Mesenteric fat pad (tissue), 1 donor: ENCODE measurements at places on chromosomes 12 and 14. TPM values are rescaled to one million over a fixed set of nuclear protein-coding genes. Genes with fewer than 3 reads are reported as not detected.
A peak's percentile ranks its signal among the peaks of the same experiment; 100 is the strongest.

The CISTR gene
- total RNA-seq = not detected

The TAMALIN gene
- total RNA-seq = 117 TPM

The PTPN6 gene
- total RNA-seq = 47.2 TPM

The HPD gene
- 2.2 TPM for total RNA-seq

The TAS2R20 gene
- 1.5 TPM for total RNA-seq

GRCh38 chr14:61421212-61421923 lies 100.0 kb downstream of the PRKCH start:
- no peak for DNase-seq

- DNase-seq = no peak
Observed at GRCh38 chr14:94964931-94965330, 192.4 kb downstream of the DICER1 start.

- DNase-seq = no peak
Observed at GRCh38 chr12:113196990-113197389, 11.5 kb downstream of the RITA1 start.

GRCh38 chr12:104626069-104626837 lies 169.5 kb downstream of the CHST11 start:
- no peak for DNase-seq

GRCh38 chr12:31528095-31528494 lies 62.8 kb downstream of the DENND5B start:
- DNase-seq = no peak

GRCh38 chr12:111192647-111193046 lies 176.2 kb downstream of the PHETA1 start:
- DNase-seq = no peak

GRCh38 chr12:121025442-121026226 lies 9.3 kb upstream of the C12orf43 start:
- DNase-seq = no peak

DNA sequence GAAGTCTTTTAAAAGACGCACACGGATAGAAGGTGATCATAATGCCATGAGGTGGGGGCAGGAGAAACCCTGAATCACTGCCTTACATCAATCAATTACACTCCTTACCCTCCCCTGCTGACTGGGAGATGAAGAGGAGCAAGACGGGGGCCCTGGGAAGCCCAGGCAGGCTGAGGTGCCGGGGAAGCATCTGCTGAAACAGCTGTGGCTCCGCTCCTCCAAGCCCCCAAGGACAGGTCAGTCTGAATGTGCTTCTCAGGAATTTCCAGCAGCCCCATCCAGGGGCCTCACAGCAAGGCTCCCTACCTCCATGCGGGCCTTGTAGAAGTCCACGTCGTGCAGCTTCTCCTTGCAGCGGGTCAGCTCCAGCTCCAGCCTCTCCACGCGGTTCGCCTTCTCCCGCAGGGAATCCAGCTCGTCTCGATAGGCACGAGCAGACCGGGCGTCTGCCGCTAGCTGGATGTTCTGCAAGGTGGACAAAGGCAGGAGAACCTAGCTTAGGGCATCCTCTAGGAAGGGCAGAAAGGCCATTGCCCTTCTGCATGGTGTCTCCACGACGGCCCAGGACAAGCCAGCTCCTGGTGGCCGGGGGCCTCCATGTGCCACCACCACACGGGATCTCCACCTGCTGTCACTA lies 79.8 kb downstream of the CCDC88C start:
- no peak for DNase-seq

DNA sequence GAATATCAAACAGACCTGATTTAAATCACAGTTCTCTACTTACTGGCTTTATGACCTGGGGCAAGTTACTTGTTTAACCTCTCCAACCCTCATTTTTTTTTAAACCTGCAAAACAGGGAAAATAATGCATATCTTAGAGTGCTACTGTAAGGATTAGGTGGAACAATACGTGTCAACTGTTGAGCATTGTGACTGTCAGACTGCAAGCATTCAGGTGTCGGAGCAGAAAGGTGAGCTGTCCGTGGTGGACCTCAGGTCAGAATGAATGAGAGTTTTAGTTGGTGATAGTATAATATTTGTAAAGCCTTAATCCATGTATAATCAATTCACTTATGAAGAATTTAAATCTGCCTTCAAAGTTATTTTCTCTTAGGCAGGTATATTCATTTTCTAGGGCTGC lies 404.2 kb downstream of the ETNK1 start:
- no peak for DNase-seq

GRCh38 chr14:68248481-68249255 lies 429.1 kb downstream of the RAD51B start:
- DNase-seq = no peak

- DNase-seq = no peak
Observed at GRCh38 chr12:122147514-122148290, 26.3 kb downstream of the IL31 start.

DNA sequence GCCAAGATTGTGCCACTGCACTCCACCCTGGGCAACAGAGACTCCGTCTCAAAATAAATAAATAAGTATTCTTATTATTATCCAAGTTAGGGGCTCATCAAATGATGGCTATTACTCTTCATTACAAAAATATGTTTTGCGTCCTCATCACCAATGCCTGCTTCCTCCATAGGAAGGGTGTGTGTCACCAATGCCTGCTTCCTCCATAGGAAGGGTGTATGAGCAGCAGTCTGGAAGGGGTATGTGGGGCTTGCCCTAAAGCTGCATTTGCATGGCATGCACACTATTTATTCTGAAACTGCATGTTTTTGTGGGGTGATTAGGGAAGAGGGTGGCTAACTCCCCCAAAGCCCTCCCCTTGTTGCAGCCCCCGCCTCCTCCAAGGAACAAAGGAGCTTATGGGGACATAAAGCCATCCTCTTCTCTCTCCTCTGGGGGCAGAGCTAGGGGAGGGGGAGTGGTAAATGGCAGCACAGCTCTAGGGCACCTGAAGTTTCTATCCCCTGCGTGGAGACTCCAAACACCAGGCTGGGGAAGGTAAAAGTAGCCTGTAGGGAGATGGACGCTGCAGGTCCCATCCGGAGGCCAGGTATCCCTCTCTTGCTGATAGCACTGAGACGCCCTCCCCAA lies 1.3 kb downstream of the CAMKK2 start:
- DNase-seq = no peak

DNA sequence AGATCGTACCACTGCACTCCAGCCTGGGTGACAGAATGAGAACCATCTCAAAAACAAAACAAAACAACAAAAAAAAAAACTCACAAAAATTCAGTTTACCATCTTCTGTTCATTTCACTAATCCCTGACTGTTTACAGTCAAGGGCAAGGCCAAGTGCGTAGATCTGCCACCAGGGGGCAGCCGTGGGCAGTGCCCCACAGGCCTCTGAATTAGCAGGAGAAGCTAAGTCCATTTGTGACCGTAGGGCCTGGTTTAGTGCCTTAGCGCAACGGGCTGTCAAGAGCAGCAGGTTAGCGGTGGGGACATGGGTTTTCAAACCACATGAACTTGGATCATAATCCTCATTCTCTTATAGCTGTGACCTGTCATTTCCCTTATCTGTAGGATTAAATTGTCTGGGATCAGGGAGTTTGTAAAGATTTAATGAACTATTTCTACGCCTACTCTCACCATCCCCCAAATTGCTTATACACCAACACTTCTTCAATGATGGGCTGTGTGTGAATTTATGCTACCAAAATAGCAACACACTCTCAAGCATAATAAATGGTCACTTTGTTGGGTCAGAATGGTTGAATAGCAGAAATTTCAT lies 49.0 kb downstream of the KCTD10 start:
- DNase-seq = no peak

- no peak for DNase-seq
Observed at GRCh38 chr12:57069523-57069922, 9.1 kb downstream of the NEMP1 start.

DNA sequence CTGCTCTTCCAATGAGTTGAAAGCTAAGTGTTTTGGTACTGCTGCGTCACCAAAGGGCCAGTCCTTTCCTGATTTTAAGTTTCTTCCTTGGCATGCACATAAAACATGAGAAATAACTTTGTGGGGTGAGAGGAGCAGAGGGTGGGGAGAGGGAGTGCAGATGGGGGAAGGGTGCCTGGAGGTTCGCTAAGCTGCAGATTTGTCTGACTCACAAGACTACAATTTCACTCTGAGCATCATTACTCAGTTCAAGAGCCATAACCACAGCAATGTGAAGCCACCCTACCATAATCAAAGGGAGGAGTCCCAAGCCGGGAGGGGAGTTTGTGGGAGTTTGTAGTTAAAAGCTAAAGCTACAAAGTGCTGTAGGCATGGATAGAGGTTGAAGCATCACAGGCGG lies 136.1 kb downstream of the ANO2 start:
- no peak for DNase-seq

GRCh38 chr14:68702135-68702534 lies 90.7 kb downstream of the ZFP36L1 start:
- DNase-seq = peak; percentile 55

DNA sequence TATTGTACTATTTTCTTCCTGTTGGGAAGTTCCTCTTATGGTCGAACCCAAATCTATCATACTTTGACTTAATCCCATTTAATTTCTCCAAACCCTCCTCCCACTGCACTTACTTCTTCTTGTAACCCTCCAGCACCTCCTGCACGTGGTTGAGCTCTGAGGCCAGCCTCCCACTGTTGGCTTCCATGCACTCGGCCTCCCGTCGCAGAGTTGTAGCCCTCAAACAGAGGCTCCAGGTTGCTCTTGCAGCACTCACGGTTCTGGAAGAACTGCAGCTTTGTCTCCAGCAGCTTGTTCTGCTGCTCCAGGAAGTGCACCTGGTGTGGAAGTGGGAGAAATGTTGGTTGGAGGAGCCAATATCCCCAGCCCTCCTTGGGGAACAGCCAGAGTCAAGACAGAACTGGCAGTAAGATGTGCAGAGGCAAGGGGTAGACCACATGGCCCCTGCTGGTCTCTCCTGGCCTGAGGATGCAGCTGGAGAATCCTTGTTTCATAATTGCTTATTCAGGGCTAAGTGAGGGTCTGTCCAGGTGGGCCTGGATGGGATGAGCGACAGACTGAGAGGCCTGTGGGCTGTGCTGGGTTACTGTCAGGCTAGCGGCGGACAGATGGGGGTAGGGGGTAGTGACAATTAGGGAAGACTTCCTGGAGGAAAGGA lies 18.4 kb upstream of the KRT86 start:
- no peak for DNase-seq
